ENCODE measurements at places on chromosomes 3 and 15.

- DNase-seq = no peak
These were observed 64.2 kb downstream of the DMXL2 start for GRCh38 chr15:51558411-51558810.

- DNase-seq = no peak
These were observed 40.5 kb downstream of the DZIP3 start for GRCh38 chr3:108629974-108630373.

DNA sequence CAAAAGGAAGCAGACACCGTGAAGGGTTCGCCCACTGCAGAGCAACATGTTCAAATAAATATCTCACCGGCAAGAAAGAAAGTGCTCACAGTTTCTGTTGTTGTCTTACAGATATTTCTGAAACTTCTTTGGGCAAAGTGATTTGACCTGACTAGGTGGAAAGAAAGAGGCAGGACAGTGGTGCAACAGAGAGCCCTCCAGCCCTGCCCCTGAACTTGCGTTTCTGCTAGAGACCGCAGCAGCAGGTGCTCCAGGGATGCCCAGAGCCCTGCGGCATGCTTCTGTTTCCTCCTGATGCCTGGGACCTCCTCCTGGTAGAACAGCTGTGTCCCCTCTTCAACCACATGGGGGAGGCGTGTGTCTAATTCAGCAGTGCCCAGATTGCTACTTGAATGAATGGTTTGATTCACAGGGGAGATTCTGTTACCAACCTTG lies 123.4 kb downstream of the ATP10A start:
- DNase-seq = no peak

DNA sequence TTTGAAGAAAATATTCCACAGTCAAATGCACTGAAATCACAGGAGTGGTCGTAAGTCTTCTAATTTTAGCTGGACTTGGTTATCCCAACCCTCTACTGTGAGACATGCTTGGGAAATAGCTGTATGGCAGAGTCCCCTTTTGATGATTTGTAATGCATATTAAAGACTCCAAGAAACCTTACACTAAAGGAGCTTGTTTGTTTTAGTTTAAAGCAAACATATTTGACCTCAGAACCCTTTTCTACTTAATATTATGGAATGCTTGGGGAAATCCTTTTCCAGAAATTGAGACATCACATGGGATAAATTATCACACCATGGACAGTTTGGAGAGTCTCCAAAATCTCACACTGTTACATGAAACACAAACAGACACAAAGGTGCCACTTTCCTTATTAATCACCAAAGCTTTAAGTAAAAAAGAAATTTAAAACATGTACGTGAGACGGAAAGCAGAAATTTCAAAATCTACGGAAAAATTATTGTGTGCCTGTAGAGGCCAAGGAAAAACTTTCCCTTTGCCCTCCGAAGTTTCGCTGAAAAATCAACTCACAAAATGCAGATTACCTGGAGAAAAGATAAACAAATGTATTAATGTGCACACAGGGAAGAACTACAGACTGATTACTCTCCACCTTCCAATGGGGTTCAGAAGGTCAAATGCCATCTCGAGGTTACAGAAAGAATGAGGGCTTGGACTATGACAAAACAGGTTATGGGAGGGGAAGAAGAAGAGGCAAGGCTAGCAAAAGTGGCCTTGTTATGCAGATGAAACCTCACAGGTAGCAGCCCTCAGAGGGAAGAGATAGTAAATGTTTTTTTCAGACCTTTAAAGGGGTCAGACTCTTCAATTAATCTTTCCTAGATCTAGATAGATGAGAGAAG lies 7.0 kb upstream of the CPB1 start:
- DNase-seq = no peak

GRCh38 chr3:175308097-175308496 lies 449.0 kb downstream of the NAALADL2 start:
- no peak for DNase-seq

- no peak for DNase-seq
These were observed 48.4 kb upstream of the SLC25A26 start for GRCh38 chr3:66172394-66172793.

- no peak for DNase-seq
These were observed 246.1 kb downstream of the NFKBIZ start for GRCh38 chr3:102095383-102095782.

GRCh38 chr3:12454076-12454815 lies 30.0 kb upstream of the TSEN2 start:
- no peak for DNase-seq

GRCh38 chr15:48330105-48330785 lies 984 bp upstream of the DUT start:
- no peak for DNase-seq

GRCh38 chr3:182725372-182726251 lies 67.7 kb upstream of the ATP11B start:
- DNase-seq = no peak

DNA sequence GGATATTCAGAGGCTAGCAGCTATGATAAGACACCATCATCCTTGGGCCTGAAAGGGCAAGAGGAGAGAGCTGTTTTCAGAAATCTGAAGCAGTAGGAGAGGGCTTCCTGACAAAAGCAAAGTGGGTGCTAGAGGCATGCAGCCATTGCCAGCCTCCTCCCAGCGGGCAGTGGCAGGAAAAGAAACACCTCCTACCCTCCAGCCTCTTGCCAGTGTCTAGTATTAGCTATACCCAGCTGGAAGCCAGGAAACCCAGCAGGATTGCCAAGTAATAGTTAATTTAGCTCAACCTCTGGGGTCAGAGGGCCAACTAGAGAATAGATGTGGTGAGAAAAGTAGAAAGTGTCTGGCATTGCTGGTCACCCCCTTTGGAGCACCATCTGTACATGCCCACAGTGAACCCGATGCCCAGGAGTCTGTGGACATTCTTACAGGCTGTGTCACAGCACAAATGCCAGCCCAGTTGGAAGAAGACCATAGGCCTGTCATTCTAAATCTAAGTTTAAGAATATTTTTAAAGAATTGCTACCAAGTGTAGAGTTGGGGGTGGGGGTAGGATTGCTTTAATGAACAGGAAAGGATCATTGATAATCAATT lies 85.3 kb downstream of the HCN4 start:
- DNase-seq = no peak

DNA sequence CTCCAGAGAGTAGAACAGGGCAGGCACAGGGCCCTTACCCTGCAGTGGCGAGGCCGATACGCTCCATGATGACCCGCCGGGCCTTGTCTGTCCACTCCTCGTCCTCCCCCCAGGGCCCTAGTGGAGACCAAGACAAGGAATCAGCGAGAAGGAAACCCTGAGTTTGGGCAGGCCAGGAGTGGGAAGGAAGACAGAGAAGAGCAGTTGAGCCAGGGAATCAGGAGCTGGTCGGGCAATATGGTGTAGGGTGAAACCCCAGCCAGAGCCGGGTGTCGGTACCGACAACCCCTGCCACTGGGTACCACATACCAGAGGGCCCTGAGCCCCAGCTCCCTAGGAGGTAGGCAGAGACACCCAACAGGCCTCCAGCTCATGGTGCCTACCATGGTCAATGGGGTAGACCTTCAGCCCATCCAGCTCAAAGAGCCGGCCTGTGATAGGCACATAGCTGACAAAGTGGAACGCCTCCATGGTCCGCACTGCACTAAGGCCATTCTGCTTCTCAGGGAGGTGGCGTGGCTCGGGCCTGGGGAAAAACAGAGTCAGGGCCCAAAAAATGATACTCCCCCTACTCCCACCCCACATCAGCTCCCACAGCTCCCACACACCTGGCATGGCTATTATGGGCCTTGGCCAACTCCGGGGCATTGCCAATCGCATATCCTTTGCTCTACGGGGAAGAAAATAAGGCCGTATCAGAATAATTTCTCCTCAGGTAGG lies 38.0 kb downstream of the SEMA3G start:
- no peak for DNase-seq

DNA sequence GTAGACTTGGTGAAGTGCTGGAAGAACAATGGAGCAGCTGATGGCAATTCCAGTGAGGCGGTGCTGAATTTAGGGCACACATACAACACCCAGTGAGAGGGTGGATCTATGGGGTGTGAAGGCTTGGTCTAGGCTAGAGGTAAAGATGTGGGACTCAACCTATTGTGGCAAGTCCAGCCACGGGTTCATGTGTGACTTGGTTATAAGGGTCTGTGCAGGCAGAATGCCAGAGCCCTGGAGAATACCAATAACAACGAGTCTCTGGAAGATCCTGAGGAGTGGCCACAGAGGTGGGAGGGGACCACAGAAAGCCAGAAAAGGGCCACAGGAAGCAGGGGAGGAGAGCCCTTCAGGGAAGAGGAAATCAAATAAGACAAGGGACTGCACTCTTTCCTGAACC lies 55.0 kb downstream of the VGLL4 start:
- no peak for DNase-seq

GRCh38 chr3:71549951-71550350 lies 33.6 kb downstream of the FOXP1 start:
- DNase-seq = no peak

DNA sequence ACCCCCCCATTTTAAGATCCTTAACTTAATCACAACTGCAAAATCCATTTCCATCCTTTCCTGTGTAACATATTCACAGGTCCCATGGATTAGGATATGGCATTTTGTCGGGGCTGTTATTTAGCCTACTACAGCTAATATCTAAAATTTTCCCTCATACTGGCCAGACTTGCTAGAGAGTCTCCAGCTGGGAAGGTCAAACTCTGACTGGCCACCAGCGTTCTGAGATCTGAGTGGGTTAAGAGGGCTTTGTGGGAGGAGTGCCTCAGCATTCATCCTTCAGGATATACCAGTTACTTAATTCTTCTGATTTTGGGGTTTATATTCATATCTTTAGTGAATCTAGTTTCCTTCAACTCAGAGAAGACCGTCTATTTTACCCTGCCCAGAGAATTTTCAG lies 17.7 kb downstream of the TM4SF18 start:
- DNase-seq = no peak

- DNase-seq = no peak
These were observed 66.5 kb upstream of the BCL6 start for GRCh38 chr3:187811585-187812250.

- DNase-seq = no peak
These were observed 7.5 kb downstream of the COLQ start for GRCh38 chr3:15513810-15514662.

- no peak for DNase-seq
These were observed 65.9 kb upstream of the PLXND1 start for GRCh38 chr3:129672412-129672811.

GRCh38 chr3:16012086-16012485 lies 162.4 kb upstream of the GALNT15 start:
- no peak for DNase-seq

DNA sequence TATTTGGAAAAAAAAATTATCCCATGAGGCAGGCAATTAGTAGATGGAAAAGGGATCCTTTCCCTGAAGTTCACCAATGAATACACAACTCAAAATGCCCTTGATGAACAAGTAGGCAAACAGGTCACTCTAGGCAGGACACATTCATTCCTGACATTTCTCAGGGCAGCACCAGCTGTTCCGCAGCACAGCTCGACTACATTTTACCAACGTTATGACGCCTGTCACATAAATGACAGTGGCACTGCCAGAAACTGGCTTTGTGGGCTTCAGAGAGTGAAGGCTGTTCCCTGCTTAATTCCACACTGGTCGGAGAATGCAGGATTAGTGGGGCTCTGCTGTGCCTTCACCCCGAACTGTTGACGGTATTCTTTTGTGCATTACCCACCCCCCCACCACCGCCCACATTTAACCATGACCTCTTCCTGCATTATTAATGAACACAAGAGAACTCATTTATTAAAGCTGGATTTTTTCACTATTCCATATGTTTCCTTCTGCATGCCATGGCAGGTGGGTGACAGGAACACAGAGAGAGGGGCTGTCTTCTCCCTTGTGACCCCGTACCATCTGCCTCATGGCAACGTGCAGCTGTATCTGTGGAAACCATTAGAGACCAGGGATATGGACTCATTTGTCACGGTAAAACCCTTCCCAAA lies 197.6 kb downstream of the PDZRN3 start:
- DNase-seq = no peak

DNA sequence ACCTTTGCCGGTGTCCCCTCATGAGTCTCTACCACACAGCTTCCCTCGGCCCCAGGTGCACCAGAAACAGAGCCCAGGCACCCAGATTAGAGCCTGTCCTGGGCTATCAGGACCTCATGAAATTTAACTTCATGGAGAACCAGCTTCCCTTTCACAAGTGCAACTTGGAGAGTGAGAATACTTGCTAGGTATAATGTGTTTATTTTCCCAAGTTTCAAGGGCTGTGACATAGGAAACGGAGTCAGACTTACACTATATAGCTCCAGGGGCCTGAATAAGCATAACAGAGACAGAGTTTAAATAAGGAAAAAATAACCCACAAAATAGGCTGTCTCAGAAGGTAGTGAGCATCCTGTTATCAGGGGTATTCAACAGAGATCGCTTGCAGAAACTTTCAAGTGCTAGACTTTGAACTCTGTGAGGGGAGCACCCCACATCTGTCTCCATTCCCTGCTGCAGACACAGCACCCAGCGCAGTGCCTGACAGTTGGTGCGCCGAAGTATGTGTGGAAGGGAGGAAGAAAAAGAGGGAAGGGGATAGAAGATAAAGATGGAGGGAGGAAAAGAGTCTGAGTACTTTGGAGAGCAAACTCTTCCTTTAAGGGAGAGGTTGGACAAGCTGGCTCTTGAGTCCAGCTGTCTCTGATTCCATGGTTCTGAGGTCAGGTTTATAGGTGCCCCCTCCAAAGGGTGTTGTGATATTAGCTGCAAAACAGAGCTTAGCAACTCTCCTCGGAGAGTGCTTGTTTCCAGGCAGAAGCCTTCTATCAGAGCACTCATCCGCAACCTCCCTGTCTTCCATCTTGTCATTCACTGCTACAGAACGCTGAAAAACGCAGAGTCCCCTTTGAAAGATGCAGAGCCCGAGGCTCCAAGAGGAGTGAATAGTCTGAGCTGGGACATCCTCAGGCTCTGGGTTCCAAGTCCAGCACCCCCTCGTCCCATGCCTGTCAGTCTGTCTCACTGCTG lies 84.8 kb downstream of the CPN2 start:
- no peak for DNase-seq

- no peak for DNase-seq
These were observed 810.3 kb downstream of the VGLL3 start for GRCh38 chr3:86180696-86181095.

DNA sequence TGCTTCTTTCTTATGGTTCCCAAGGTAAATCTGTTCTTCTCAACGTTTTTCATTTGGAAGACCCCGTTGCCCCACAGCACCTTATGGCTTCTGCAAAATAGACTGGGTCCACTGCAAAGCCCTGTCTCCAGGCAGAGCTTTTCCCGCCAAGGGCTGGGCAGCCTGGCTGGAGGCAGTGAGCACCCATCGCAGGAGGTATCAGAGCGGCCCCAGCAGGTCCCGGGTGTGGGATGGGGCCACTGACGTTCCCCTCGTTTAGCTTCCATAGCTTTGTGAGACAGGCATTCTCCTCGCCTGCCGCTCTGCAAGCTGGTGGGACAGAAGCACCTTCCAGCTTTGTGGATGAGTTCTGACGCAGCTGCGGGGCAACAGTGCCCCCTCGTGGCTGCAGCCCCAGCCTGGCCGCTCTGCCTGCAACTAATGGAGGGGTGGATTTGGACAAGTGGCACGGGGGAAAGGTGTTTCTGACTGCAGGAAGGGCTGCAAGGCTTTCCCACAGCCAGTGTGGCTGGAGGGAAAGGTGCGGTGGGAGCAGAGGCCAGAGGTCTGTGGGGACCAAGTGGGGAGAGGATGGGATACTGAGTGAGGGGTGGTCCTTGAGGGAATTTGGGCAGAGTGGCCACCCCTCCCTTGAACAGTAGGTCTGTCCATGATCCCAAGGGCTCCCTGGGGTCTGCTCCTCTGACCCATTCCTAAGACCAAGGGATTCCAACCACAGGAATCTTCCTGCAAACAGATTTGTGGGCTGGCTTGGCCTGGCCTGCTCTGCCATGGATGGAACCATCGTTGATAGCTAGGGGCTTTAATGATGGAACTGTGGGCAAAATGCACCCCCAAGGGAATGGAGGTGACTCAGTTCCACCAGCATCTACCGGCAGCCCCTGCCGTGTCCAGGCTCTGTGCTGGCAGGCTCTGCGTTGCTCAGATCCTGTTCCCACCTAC lies 99.4 kb downstream of the FBLN2 start:
- DNase-seq = peak; percentile 63

Data from stimulated activated CD4-positive, alpha-beta T cell treated with anti-CD3 and anti-CD28 coated beads, Interleukin-2, amount 100 ng/mL, for 4 hours (primary cell).